Smooth muscle cell of trachea (primary cell): ENCODE measurements at places on chromosomes 11 and 22. TPM values are rescaled to one million over a fixed set of nuclear protein-coding genes. Genes with fewer than 3 reads are reported as not detected.

The CCDC116 gene
- 0.15 and 0.17 TPM in 2 replicates for total RNA-seq

The NOX4 gene
- total RNA-seq: 0.83 and 1.0 TPM in 2 replicates

The TTLL12 gene
- 19.5 and 36.7 TPM in 2 replicates for total RNA-seq

The TSPAN32 gene
- total RNA-seq: under 0.01 and 0.17 TPM in 2 replicates

The PLEKHA7 gene
- total RNA-seq: not detected in 2 replicates

The ESAM gene
- total RNA-seq: 0.44 TPM in 1 of 2 replicates, not detected in the other

The OR8K5 gene
- total RNA-seq: not detected in 2 replicates

The ALX4 gene
- 0.58 and 2.0 TPM in 2 replicates for total RNA-seq

The SOX6 gene
- total RNA-seq: 0.87 and 1.8 TPM in 2 replicates

The HOATZ gene
- total RNA-seq: not detected in 2 replicates

The SCUBE1 gene
- total RNA-seq: 0.33 and 0.58 TPM in 2 replicates
